ENCODE measurements at places on chromosomes 3 and 15.

DNA sequence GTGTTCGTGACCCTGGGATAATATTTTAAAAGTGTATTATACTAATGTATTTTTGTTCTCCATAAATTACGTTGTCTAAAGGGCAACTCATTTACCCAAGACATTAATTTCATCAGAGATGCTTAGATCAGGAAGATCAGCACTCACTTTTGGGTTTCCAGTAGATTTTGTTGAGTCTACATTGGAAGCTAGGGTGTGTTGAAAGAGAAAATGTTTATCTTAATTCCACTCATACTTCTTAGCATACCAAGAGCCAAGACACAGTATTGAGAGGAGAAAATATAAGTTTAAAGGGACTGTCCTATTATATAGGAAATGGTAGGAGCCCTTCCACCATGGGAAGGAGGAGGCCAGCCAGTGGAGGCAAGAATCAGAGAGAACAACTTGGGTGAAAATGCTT, 412.9 kb upstream of the RGMA start:
- no peak for DNase-seq

- DNase-seq: no peak
Observed at GRCh38 chr3:185582871-185583270, 3.2 kb upstream of the SENP2 start.

GRCh38 chr3:145259166-145259880, 901.7 kb downstream of the PLOD2 start:
- no peak for DNase-seq

DNA sequence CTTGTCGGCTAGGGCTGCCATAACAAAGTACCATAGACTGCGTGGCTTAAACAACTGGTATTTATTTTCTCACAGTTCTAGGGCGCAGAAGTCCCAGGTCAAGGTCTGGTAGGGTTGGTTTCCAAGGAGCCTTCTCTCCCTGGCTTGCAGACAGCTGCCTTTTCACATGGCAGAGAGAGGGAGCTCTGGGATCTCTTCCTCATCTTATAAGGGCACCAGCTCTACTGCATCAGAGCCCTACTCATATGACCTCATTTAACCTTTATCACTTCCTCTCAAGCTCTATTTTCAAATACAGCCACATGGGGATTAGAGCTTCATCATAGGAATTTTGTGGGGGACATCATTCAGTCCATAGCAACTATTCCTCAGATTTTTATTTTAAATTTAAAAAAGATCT, 17.6 kb upstream of the PAQR9 start:
- DNase-seq: no peak

DNA sequence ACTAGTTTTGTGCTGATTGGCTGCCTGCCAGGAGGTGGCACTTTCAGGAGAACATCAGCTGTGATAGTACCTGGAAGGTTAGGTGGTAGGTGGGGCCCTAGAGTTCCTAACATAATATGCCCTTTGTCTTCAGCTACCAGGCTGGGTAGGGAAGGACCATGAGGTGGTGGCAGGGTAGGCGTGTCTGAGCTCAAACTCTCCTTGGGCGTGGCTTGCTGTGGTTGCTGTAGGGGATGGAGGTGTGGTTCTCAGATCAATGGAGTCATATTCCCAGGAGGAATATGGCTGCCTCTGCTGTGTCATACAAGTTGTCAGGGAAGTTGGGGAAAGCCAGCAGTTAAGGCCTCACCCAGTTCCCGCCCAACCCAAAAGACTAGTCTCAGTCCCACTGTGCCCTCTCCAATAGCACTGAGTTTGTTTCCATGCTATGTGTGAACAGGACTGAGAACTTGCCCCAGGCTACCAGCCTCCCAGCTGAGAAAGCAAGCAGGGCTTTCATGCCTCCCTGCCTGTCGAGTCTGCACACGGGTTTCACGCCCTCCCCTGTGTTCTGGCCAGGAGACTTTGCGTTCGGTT, 107.7 kb downstream of the CHCHD4 start:
- no peak for DNase-seq
